ENCODE measurements at places on chromosomes 5 and 9. TPM values are rescaled to one million over a fixed set of nuclear protein-coding genes. Genes with fewer than 3 reads are reported as not detected.

GRCh38 chr9:292915-293314 lies 78.2 kb downstream of the DOCK8 start:
- DNase-seq, result no peak
- no peaks in the 10 kb centered on the region for H3K27me3 ChIP-seq
- H3K4me1 ChIP-seq, result peaks cover 13% of the 10 kb centered on the region
- no peaks in the 10 kb centered on the region for H3K36me3 ChIP-seq

DNA sequence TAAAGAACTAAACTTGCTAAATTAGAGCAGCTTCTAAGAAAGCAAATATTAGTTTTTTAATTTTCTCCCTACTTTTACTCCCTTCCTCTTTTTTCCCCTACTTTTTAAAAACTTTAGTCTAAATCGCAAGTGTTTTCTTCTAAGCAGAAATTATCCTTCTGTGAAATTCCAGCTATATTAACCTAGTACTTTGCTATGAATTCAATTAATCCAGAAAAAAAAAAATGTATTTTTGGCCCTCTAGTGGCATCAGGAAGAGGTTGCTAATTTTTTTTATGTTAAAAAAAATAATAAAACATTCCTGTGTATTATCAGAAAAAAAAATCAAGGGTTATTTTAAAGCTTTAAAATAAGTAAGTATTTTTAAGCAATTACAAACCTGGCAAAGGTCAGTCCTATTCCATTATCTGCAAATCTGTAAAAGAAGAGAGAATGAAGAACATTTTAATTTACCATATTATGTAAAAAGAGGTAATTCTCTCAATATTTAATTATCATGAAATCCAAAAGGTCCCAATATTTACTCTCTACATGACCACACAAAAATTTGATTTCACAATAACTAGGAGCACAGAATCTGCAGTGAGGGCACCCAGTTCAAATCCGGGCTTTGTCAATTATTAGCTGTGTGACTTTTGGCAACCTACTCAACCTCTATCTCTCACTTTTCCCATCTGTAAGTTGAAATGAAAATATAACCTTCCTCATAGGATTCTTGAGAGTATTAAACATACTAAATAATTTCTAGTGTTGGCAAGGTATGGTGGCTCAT lies 52.0 kb downstream of the CEMIP2 start:
- H3K36me3 ChIP-seq, result no peaks in the 10 kb centered on the region
- no peak for DNase-seq
- no peak overlapping the region for H3K4me3 ChIP-seq
- peaks cover 12% of the 10 kb centered on the region for H3K4me1 ChIP-seq
- no peaks in the 10 kb centered on the region for H3K27me3 ChIP-seq
- H3K27ac ChIP-seq, result no peak overlapping the region

DNA sequence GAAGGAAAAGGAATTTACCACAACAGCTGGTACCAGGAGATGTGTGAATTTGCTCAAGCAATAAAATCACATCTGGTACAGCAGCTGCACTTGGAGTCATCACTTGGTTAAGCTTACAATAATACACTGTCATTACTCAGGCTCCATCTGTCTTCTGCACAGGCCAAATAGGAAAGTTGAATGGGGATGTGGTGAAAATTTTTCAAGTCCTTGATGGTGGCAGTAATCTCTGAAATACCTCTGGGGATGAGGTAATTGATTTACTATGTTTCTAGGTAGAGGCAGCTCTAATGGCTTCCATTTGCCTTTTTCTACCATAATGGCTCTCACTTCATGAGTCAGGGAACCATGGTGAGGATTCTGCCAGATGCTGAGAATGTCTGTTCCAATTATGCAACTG lies 206.8 kb upstream of the ATP10B start:
- H3K4me1 ChIP-seq, result no peaks in the 10 kb centered on the region
- DNase-seq, result no peak
- H3K27me3 ChIP-seq, result no peaks in the 10 kb centered on the region
- no peak overlapping the region for H3K4me3 ChIP-seq
- no peak overlapping the region for H3K27ac ChIP-seq
- no peaks in the 10 kb centered on the region for H3K36me3 ChIP-seq

GRCh38 chr5:60836131-60836530 lies 7.9 kb downstream of the ELOVL7 start:
- H3K4me3 ChIP-seq, result no peak overlapping the region
- no peaks in the 10 kb centered on the region for H3K27me3 ChIP-seq

The DOCK2 gene
- 6.8 TPM for total RNA-seq

- no peak overlapping the region for H3K4me3 ChIP-seq
- H3K36me3 ChIP-seq, result no peaks in the 10 kb centered on the region
- no peak for DNase-seq
- no peaks in the 10 kb centered on the region for H3K27me3 ChIP-seq
- H3K27ac ChIP-seq, result no peak overlapping the region
Measured at GRCh38 chr5:58937031-58937681, 354.3 kb downstream of the RAB3C start.

DNA sequence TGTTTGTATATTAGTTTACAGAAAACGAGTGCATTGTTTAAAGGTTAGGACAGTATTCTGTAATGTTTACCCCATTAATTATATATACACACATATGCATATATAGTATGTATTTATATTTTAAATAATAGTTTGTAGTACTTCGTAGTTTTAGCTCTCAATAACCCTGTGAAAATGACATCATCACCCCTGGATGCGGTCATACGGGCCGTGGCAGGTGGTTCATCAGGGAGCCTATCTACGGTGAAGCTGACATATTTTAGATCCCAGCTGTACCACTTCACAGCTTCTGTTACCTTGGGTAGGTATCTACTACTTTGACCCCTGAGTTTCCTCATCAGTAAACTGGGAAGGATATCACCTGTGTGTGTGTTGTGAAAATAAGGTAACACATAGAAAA lies 87.1 kb downstream of the NR3C1 start:
- no peaks in the 10 kb centered on the region for H3K36me3 ChIP-seq
- H3K27ac ChIP-seq, result no peak overlapping the region
- no peak for DNase-seq

The IFNA21 gene
- not detected for total RNA-seq

All from esophagus squamous epithelium (tissue), 5 donors.